SJSA1 (cell line): ENCODE measurements at places on chromosomes 2 and 18. TPM values are rescaled to one million over a fixed set of nuclear protein-coding genes. Genes with fewer than 3 reads are reported as not detected.

DNA sequence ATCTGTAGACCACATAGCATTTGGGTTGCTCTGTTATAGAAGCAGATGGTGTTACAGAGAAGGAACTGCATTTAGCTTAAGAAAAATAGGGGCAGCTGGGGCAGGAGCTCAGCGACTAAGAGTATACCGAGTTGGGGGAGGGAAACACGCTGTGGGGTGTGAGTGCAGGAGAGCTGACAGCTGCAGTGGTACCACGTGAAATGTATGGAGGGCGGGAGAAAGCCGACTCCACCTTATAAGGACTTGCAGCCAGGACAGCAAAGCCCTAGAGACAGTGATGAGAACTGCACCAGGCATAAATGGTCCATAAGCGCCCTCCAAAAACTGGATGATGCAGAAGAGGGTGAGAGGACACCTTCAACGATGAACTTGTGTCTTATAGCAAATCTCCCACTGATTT lies 237.6 kb downstream of the PRKCE start:
- no peaks in the 10 kb centered on the region for H3K27me3 ChIP-seq
- no peak overlapping the region for H3K4me3 ChIP-seq
- H3K27ac ChIP-seq: no peak overlapping the region

The PTPN2 gene
- total RNA-seq: 52.2 and 52.7 TPM in 2 replicates

DNA sequence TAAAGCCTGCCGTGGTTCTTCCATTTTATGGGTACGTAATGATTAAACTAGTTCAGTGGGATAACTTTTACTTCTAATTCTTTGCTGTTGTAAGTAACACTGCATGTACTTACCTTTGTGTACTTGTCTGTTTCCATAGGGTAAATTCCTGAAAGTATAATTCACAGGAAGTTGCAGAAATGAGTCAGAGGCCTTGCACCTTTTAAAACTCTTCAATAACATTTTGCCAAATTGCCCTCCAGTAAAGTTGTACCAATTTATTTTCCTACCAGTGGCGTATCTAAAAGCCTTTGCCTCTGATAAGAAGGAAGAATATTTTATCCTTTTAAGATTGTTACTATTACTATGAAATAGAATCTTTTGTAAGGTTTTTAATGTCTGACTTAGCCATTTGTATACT lies 65.1 kb downstream of the CAB39 start:
- H3K27ac ChIP-seq: peak overlapping the region; percentile 96
- peaks cover 56% of the 10 kb centered on the region for H3K36me3 ChIP-seq
- H3K27me3 ChIP-seq: no peaks in the 10 kb centered on the region
- DNase-seq: peak; percentile 60
- peaks cover 91% of the 10 kb centered on the region for H3K4me1 ChIP-seq

GRCh38 chr2:96867756-96868554 lies 1.9 kb downstream of the SEMA4C start:
- DNase-seq: peak; percentile 43
- H3K36me3 ChIP-seq: peaks cover 58% of the 10 kb centered on the region
- H3K27me3 ChIP-seq: peaks cover 4% of the 10 kb centered on the region; the same call in 1 of the 2 replicates
- peak overlapping the region; percentile 83 for H3K27ac ChIP-seq

The INHBB gene
- total RNA-seq: 0.09 and 0.16 TPM in 2 replicates

The IL36RN gene
- not detected in 2 replicates for total RNA-seq

The ITGB6 gene
- not detected in 2 replicates for total RNA-seq

DNA sequence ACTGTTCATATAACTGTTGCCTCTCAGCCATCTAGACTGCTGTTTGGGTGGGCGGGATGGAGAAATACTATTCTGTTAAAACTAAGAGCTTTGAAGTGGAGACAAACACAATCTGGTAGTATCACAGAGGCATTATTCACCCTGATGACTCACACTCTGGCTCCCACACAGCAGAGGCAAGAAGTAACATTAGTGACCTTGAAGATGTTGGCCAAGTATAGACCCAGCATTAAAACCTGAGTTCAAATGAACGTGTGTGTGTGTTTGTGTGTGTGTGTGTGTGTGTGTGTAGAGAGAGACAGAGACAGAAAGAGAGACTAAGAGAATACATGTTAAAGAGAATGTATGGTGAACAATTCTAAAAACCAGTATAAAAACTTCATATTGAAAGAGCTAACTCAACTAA lies 22.5 kb upstream of the ACVR1 start:
- DNase-seq: peak; percentile 68
- H3K4me1 ChIP-seq: peaks cover 26% of the 10 kb centered on the region
- no peaks in the 10 kb centered on the region for H3K36me3 ChIP-seq
- H3K27ac ChIP-seq: no peak overlapping the region
- no peaks in the 10 kb centered on the region for H3K27me3 ChIP-seq
- no peak overlapping the region for H3K4me3 ChIP-seq

DNA sequence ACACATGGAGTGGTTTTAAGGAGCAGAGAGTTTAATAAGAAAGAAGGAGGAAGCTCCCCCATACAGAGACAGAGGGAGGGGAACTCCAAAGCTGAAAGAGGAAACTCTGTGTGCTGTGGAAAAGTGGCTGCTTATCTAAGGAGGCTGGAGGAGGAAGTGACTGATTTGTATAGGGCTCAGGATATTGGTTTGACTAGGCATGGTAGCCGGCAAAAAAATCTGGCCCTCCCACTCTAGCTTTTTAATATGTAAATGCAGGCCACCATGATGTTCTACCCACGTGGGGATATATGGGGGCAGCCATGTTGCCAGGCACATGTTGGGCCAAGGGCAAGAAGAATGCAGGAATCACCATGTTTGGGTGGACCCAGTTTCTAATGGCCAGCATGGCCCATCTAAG lies 64.3 kb downstream of the HNMT start:
- DNase-seq: no peak
- no peaks in the 10 kb centered on the region for H3K36me3 ChIP-seq
- H3K4me1 ChIP-seq: no peaks in the 10 kb centered on the region
- H3K4me3 ChIP-seq: no peak overlapping the region
